Stimulated activated CD8-positive, alpha-beta memory T cell treated with anti-CD3 and anti-CD28 coated beads, Interleukin-7, amount 100 ng/mL, for 48 hours (primary cell): ENCODE measurements at places on chromosomes 6 and 20.

- DNase-seq: no peak
These were observed 1.2 kb downstream of the REM1 start for GRCh38 chr20:31476294-31476585.

- no peak for DNase-seq
These were observed 2.4 kb upstream of the RTF2 start for GRCh38 chr20:56465997-56466396.

DNA sequence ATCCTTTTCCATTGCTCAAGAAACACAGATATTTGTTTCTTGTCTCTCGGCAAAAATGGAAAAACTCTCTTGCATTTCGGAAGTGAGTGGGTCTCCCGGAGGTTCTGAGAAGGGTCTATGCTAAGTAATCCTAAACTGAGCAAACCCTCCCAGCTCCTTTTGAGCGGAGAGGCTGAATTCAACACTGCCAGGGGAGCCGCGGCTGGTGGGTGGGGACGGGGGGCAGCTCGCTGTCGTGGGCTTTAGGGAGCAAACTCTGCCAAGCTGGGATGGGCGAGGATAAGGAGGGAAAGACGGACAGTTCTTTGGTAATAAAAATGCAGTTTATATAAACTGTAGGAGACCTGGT, 211.4 kb downstream of the FOXC1 start:
- DNase-seq: no peak

- no peak for DNase-seq
These were observed 150.2 kb downstream of the PRL start for GRCh38 chr6:22146678-22146930.
